ENCODE measurements at places on chromosomes 16 and 17.

DNA sequence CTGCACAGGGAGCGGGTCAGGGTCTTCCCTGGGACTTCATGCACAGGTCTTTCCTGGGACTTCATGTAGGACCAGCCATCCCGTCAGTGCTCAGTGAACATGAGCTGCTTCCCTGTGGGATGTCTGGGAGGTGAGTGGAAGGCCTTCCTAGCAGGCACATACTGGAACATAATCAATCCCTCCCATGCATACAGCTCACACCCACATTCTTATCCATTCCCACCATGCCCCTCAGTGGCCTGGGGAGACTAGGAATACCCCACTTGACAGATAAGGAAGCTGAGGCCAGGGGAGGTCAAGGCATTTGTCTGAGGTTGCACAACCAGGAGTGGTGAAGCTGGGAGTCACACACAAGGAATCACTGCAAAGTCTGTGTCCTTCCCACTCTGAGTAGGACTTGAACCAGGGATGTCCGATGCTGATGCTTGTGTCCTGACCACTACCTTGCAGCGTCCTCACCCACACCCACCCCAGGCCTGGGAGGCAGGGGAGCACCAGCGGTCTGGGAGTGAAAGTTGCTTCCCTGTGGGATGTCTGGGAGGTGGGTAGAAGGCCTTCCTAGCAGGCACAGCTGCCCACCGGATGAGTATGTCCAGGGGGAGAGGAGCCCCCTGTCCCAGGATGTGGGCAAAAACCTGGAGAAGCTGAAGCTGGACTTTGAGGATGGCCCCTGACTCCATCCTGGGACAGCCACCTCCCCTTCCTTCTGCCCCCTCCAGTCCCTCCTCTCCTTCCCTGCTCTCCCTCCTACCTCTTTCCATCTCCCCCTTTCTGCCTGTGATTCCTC lies 1.0 kb upstream of the NLRC5 start:
- DNase-seq = no peak

DNA sequence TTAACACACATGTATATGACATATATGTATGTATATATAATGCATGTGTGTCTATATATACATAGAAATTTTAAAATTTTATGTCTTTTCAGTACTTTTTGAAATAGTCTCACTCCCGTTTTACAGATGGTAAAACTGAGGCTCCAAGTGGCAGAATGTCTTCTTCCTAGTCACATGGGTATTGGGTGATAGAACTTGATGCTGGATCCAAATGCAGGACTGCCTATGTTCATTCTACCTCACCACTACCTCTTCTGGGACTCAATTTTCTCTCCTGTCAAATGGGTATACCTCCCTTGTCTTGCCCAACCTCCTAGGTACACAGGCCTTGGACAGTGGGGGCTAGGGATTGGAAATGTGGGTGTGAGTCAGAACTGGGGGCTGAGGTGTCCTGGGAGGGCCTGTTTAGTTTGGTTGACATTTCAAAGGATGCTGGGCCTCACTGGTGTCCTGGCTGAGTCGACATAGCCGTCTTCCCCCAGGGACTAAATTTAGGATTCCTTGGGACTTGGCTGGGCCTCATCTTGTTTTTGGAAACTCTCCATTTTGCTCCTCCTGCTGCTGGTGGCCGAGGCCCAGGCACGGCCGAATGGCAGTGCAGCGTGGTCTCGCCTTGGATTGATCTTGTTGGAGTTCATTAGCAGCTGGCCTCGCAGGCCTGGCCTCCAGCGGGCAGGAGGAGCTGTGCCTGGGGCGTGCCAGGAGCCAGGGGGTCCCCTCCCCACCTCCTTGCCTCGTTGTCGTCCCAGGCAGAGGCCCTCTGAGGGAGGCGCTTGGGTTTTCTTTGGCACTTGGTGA lies 25.9 kb downstream of the NKD1 start:
- DNase-seq = no peak

DNA sequence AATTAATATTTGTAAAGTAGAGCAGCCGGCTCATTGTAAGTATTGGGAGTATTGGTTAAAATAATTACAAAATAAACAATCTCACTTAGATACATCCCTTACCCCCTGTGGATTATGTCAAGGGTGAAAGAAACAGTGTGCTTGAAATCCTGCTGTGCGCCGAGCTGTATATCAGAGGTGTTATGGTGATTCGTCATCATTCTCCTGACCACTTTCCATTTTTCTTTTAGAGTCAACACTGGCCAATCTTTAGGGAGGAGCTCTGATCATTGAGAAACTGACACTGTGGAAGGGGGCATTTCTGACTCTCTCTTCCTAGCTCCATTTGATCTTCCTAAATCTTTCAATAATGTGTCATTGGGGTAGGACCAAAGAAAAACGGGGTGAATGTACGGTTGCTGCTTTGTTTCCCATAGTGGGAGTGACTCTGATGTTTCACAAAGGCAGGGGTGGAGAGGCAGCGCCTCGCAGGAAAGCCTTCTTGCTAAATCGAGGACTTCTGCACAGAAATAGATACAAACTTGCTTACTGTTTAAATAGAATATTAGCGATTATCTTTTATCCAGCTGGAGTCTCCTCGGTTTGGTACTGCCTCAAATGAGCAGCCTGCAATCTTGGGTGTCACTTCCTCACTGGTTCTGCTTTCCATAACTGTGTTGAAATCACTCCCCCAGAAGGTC lies 123.4 kb downstream of the PRKCB start:
- DNase-seq = no peak

GRCh38 chr17:601244-601925 lies 113.3 kb downstream of the VPS53 start:
- DNase-seq = no peak

- no peak for DNase-seq
These were observed 44.4 kb downstream of the NOS2 start for GRCh38 chr17:27755706-27756466.

GRCh38 chr16:68113765-68114240 lies 28.6 kb downstream of the NFATC3 start:
- DNase-seq = no peak

DNA sequence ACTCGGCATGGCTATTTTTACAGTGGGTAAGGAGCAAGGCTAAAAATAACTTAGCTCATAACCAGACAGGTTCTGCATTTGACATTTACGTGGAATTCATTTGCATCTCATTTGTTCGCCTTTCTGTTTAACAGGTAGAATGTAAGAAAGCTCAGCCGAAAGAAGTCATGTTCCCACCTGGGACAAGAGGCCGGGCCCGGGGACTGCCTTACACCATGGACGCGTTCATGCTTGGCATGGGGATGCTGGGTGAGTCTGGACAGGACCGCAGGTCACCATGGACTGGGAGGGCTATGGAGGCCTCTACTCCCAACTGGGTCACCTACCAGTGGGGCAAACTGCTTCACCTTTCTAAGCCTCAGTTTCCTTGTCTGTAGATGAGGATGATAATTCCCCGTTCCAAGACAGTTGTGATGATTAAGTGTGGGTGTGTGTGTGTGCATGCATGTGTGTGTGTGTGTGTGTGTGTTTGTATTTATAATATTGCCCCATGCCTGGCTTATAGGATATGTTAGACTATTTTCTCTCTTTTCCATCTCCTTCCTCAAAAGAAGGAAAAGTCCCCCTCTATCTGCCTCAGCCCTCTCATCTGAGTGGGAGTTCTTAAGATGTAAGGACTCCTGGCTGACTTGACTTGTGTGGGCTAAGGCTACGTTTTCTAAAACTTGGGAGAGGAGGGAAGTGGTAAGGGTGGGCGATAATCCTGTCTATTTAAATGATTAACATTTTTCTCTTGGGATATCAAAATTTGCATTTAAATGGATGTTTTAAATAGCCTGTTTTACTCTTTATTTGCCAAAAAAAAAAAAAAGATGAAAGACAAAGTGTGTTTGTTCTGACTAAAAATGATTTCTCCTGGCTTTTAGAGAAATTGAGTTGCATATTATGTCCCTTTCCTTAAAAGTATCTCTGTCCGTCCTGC lies 129.0 kb downstream of the CCDC182 start:
- no peak for DNase-seq

DNA sequence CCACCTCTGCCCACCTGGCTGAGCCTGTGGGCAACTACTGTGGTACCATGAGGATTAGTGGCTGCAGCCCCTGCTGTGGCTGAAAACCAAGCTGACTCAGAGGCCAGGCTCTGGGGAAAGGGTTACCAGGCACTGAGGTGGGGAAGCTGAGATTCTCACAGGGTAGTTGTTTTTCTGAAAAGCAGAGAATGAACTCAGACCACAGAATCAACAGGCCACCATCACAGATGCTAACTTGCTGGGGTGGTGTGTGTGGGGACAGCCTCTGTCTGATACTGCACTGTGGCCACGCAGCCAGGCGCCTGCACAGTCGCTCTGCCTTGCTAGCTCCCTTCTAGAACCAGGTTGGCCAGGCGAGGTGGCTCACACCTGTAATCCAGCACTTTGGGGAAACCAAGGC lies 28.8 kb downstream of the NPLOC4 start:
- no peak for DNase-seq

- no peak for DNase-seq
These were observed 13.8 kb downstream of the LPO start for GRCh38 chr17:58252141-58252540.

DNA sequence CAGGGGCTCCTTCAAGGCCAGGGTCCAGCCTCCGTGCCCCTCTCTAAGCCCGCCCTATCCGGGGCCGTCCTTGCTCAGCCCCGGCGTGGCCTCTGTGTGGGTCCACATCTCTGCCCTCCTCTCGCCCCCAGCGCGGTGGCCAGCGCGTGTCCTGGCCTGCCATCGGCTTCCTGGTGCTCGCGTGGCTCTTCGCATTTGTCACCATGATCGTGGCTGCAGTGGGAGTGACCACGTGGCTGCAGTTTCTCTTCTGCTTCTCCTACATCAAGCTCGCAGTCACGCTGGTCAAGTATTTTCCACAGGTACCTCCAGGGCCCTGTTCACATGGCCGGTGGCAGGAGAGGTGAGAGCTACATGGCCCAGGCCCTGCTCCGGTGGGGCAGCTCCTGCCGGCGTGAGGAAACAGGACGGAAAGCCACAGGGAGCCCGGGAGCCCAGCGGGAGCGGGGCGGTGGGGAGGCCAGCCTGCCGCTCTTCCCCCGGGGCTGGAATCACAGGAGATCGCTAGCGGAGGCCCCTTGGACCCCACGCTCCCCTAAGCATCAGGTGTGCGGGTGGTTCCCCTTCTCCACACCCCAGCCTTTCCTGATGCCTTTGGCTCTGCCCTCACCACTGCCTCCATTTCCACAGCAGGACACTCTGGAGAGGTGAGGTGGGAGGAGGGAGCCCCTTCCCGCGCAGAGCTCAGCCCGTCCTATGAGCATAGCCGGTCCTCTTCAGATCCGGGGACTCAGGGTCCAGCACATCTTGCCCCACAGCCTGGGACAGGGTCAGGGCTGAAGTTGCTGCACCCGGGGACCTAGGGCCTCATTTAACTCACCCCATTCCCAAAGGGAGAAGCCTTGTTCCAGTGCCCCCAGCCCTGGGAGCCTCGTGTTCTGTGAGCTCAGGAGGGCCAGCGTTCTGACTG lies 10.2 kb downstream of the TAX1BP3 start:
- no peak for DNase-seq

DNA sequence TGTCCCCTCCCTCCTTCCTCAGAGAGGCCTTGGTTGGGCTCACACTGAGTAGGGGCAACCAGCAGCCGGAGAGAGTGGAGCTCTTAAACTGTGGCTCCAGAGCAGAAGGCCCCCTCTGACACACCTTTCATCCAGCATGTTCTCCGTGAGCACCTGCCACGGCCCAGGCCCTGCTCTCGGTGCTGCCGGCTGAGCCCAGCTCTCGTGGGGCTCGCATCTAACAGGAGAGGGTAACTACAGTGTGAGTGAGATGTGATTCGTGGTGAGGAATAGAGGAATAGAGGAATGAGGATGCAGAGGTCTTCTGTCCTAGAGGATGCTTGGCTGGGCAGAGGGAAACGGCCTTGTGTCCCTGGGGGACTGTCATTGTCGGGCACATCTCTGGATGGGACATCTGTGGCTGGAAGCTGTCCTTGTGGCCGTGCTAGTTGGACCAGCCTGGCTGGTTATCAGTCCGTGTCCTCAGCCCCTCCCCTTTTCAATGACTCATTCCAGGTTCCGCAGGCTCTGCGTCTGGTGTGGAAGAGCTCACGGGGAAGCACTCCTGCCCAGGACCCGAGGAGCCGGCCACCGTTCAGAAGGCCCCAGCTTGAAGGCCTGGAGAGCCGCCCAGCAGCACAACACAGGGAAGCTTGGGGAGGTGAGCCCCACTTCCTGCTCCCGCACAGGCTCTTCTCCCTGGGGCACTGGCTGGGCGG lies 11.9 kb upstream of the DNASE1 start:
- DNase-seq = no peak

DNA sequence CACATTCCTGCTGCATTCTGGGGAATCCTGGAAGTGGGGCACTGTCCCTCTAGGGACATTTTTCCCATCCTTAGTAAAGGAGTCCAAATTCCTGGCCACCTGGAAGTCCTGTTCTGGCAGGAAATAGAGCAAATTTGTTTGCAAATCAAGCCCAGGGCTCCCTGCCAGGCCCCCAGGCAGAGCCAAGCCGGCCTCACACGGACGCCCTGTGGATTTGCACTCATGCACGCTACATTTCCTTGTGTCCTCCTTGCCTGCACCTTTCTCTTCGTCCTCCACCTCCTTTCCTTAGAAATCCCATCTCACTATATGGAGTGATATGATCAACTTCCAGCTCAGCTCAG lies 7.0 kb upstream of the CALB2 start:
- no peak for DNase-seq

DNA sequence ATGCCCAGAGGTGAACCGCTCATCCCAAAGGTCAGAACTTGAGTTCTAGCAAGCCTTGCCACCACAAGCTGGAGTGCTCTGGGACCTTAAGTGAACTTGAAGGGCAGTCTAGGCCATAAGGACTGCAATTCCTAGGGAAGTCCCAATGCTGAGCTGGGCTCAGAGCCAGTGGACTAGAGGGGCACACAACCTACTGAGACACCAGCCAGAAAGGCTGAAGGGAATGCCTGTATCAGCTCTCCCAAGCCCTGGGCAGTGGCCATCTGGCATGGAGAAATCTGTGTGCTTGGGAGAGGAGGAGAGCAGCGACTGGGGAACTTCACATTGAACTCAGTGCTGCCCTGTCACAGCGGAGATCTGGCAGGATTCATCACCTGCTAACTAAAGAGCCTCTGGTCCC lies 201.3 kb downstream of the CEP112 start:
- DNase-seq = no peak

DNA sequence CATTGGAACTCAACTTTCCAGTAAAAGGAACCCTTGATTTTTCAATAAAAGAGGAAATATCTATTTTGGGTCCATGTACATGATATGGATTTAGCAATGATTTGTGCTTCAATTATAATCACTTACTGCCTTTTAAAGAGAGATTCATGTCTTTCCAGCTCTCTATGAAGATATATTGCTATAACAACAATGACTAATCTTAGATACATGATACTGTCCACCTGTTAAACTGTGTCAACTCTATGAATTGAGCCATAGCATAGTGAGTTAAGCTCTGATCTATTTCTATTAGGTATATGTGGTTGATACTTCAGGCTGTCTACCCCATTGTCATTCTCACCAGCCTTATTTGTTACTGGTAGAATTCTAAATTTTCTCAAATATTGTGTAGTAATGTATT lies 15.0 kb upstream of the MPHOSPH6 start:
- peak; percentile 65 for DNase-seq

- no peak for DNase-seq
These were observed 15.7 kb downstream of the USP43 start for GRCh38 chr17:9661027-9661426.
